ENCODE measurements at places on chromosomes 3 and 15.

DNA sequence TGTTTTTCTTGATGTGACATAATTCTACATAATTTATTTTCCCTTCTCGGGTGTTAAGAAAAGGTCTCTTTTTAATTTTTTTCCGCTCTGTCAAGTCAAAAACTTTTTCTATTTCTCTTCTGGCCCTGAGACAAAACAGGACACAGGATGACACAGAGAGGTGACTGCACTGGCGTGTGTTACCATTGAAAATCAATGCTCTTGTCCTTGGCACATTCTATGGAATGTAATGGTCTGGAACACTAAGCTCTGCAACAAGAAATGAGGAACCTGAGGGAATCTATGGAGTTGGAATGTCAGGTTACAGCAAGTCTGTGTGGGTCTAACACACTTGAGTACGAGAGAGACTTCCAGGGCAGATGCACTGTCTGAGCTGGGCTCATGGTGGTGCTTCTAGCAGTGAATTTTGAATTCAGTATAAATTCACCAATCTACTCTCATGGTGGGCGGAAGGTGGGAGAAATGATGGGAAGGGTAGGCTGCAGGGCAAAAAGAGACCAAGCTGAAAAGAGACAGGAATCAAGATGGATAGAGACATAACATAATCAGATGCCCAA lies 508.3 kb downstream of the TUSC7 start:
- DNase-seq, result no peak

GRCh38 chr3:128497305-128498126 lies 4.5 kb upstream of the GATA2 start:
- DNase-seq, result no peak

- DNase-seq, result no peak
Measured at GRCh38 chr15:26453914-26454313, 319.0 kb downstream of the GABRB3 start.

DNA sequence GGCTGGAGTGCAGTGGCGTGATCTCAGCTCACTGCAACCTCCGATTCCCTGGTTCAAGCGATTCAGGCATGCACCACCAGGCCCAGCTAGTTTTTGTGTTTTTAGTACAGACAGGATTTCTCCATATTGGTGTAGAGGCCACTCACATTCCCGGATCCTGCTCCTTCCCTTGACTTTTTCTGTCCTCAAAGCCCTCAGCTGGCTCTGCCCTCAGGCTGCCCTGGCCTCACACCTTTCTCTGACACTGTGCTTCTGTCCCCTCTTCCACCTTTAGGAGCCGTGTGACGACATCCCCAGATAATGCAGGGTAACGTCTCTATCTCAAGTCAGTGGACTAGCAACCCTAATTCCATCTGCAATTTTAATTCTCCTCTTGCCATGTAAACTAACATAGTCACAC lies 8.6 kb upstream of the CYFIP1 start:
- no peak for DNase-seq

- no peak for DNase-seq
Measured at GRCh38 chr3:99659032-99659431, 20.6 kb downstream of the COL8A1 start.

- no peak for DNase-seq
Measured at GRCh38 chr3:147218965-147219364, 187.4 kb downstream of the ZIC4 start.

DNA sequence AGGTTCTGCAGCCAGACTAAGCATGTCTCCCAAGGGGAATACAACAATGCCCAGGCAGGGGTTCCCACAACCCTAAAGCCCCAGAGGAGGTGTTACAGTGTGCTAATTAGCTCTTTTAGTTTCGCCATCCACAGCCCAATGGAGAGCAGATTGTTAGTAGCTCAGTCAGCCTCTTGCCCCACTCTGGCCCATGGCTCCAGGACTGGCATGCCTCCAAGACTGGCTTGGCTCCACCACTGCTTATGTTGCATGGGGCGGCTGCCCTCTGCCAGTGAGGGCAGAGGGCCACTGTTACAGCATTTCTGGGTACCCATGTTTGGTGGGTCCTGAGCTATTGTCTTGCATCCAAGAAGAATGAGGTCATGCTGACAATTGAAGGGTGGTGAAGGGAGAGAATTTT lies 231.1 kb upstream of the MDFIC2 start:
- no peak for DNase-seq

DNA sequence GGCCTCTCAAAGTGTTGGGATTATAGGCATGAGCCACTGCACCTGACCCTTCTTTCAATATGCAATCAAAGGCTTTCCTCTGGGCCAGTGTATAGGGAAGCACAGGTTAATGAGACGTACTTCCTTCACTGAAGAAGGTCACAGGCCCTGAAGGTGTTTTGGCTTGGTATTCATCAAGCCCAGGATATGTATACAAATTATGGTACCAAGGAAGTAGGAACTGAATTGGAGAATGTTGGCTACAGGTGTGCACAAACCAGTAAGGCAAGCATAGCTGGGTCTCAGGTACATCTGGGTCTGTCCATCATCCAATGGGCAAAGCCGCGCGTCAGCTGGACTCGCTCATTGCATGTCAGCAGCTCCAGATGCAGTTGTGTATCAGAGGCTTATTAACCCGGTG lies 237.9 kb downstream of the ADAMTS17 start:
- DNase-seq, result no peak

DNA sequence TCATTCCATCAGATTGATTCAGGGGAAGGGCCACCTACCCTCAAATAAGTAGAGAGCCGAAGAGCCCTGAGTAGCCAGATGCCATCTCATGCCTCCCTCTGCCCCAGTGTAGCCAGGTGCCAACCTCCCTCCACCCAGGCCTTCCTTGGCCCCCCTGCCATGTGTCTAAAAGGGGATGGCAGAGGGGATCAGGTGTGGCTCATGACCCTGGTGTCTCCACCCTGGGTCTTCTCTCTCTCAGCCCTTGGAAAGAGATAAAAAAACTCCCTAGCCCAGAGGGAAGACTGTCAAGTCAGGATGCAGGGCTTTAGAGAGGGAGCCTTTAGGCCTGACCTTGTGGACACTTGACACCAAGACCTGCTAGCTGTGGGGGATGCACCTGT lies 5.2 kb downstream of the GRM2 start:
- DNase-seq, result no peak

GRCh38 chr15:38373016-38373415 lies 80.9 kb upstream of the FAM98B start:
- no peak for DNase-seq

- DNase-seq, result no peak
Measured at GRCh38 chr3:5140839-5141238, 18.7 kb downstream of the ARL8B start.

GRCh38 chr15:75156326-75157215 lies 45.1 kb upstream of the C15orf39 start:
- no peak for DNase-seq

- DNase-seq, result no peak
Measured at GRCh38 chr3:170128259-170128976, 53.1 kb downstream of the PHC3 start.

DNA sequence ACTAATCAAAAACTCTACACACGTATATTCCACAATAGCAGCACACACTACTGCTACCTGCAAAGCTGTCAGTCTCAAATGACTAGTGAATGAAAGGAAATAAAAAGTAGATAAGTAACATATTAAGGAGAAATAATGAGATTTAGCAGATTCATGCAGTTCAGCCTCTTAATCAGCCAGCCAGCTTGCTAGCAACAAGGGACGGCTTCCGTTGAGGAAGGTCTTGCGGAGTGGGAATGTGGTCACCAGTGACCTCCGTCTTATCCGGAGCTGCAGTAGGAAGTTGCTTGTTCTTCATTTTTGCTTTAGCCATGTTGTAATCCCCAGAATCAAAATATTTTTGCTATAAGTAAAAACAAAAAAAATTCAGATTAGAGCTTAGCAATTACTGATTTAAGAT lies 17.1 kb downstream of the ARPP19 start:
- DNase-seq, result no peak
